ENCODE measurements at places on chromosomes 4 and X. TPM values are rescaled to one million over a fixed set of nuclear protein-coding genes. Genes with fewer than 3 reads are reported as not detected.

DNA sequence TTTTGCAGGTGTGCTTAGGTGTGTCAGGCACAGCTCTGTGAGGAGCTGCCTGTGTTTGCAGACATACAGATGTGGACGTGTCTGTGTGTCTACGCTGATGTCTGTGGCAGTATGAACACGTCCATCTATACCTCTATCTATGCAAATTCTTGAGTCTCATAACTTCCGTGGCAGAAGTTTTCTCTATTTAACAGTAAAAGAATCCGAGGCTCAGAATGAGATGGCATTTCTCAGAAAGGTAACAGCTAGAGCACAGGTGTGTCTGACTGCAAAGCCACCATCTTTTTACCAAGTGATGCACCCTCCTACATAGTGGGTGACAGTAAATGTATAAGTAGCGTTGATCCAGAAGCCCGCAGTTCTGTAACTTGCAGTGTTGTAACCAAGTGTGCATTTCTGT lies 39.9 kb upstream of the CYP4V2 start:
- no peak for DNase-seq

- DNase-seq = no peak
Observed at GRCh38 chr4:48065587-48066052, 49.0 kb downstream of the NIPAL1 start.

GRCh38 chrX:72685018-72685417 lies 29.1 kb downstream of the PHKA1 start:
- DNase-seq = no peak

ARL9 gene
- not detected for total RNA-seq

GRCh38 chr4:88456670-88457306 lies at the start of gene HERC5:
TSS of gene HERC5 (plus strand) at chr4:88457119. CDS start at chr4:88457270, 151 bp downstream.
- peak; percentile 93 for DNase-seq

DNA sequence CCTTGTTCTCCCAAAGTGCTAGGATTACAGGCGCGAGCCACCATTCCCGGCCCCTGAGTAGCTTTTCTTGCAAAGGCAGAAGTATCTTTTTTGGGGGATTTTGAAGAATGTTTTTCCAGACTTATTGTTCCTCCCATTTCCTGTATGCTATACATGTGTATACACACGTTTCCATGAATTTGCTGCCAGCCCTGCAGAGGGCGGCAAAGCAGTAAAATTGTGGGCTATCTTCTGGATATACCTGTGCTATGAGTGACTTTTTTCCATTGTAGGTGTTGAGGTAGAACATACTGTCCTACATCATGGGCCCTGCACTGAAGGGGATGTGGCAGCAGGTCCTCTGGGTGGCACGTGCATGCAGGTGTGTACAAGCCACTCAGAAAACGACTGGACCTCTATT lies 16.9 kb upstream of the MED28 start:
- DNase-seq = no peak

DNA sequence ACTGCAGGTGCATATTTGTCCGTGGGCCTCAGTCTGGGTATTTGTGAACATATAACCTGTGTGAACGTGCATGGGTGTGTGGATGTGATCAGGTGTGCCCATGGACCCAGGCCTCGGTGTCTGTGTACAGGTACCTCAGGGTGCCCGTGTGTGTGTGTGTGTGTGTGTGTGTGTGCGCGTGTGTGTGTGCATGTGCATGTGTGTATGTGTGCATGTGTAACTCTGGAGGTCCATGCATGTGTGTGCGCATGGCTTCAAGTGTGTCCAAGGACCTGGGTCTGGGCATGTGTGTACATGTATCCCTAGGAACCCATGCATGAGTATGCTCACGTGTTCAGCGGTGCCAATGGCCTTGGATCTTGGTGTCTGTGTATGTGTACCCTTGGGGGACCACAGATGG lies 15.8 kb downstream of the FTSJ1 start:
- DNase-seq = peak; percentile 30

- DNase-seq = peak; percentile 49
Observed at GRCh38 chr4:128715616-128716015, 93.9 kb upstream of the JADE1 start.

GRCh38 chrX:78455901-78456300 lies 128.5 kb upstream of the CYSLTR1 start:
- peak; percentile 68 for DNase-seq

FGD1 gene
- total RNA-seq = 6.4 TPM

NPY2R gene
- not detected for total RNA-seq

IL9R gene
- not detected for total RNA-seq

DNA sequence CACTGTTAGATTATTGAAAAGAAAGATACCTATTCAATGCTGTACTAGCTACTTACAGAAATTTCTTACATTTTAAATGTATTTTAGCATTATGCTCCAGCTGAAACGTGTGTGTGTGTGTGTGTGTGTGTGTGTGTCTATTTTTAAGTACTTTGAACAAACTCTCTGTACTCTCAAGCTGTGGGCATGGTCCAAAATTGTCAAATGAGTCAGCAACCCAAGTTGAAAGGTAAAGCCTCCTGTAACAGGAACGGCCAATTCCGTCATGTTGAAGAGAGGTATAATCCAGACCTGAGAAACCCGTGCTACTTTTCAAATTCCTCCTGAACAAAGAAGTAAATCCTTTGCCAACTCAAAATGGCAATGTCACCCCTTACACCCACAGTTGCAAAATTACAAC lies 20.5 kb downstream of the MAOB start:
- DNase-seq = no peak

BTC gene
- total RNA-seq = 0.32 TPM

- DNase-seq = no peak
Observed at GRCh38 chr4:79022529-79022928, 83.3 kb upstream of the PAQR3 start.
